Stimulated activated CD4-positive, alpha-beta T cell treated with anti-CD3 and anti-CD28 coated beads, Interleukin-15, amount 100 ng/mL, for 48 hours (primary cell): ENCODE measurements at places on chromosomes 2 and 18.

DNA sequence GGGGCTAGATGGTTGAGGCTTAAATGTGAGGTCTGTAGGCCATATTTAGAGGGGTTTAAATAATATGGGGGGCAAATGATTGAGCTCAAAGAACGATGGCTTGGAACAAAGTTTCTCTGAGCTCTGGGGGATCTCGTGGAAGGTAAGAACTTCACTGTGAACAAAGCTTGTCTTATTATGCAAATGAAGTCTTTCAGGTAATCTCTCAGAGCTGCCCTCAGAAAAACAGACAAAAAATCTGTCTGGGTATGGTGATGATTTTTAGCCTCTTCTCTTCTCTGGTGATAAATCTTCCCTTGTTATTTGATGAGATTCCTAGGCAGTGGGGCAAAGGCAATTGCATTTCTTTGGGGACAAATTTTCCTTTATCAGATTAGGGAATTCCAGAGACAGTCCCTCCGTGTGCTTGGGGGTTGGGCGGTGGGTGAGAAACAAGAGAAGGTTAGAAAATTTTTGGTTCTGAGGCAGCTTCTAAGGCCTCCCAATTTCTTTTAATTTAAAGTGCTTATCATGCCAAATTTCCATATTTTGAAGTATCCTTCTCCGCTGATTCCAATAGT is 760.4 kb downstream of the TSN start:
- DNase-seq, result no peak

GRCh38 chr2:167293943-167294775 is 405.9 kb downstream of the XIRP2 start:
- DNase-seq, result no peak

DNA sequence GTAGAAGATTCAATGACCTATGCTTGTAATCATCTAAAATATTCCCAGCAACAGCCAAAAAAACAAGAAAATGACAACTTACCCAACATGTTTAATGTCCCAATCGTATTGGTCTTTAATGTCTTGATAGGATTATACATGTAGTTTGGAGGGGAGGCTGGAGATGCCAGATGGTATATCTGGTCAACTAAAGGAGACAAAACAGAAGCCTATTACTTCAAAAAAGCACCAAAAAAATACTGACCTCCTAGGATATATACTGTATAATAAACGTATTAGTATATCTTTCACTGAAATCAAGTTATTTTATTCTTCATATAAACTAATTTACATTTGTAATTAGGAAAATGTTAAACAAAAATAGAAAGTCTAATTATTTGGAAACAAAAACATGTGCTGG is 64.5 kb downstream of the UXS1 start:
- no peak for DNase-seq

DNA sequence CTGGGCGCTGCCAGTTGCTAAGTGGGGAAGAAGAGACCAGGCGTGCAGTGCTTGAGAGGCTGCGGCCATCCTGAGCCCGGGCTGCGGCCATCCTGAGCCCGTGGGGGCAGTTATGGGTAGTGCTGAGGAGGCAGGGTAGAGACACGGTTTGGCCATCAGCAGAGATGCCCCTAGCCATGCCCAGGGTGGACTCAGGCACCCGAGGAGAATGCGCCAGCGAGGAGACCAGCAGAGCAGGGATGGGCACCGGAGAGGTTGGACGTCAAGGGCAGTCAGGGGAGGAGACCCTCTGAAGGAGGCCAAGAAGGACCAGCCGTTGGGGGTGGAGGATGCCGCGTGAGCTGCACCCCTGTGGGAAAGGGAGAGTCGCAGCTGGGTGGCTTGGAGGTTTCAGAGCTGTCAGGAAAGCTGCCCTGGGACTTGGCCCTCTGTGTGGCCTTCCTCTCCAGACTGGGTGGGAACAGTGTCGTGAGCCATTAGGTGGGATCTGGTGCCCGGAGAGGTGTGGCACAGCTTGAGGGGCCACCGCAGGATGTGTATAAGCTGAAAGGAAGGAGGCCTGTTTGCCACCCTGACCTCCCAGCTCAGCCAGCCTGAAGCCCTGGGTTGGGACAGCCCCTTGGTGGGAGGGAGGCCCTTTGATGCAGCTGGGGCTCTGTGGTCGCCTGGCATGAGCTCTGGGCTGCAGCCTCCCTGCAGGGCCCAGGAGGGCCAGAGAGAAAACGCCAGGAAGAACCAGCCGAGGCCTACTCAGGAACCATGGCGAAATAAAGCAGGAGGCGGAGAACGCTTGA is 56.0 kb downstream of the SH3BP4 start:
- DNase-seq, result no peak

GRCh38 chr2:11870064-11870463 is 123.6 kb downstream of the LPIN1 start:
- no peak for DNase-seq

DNA sequence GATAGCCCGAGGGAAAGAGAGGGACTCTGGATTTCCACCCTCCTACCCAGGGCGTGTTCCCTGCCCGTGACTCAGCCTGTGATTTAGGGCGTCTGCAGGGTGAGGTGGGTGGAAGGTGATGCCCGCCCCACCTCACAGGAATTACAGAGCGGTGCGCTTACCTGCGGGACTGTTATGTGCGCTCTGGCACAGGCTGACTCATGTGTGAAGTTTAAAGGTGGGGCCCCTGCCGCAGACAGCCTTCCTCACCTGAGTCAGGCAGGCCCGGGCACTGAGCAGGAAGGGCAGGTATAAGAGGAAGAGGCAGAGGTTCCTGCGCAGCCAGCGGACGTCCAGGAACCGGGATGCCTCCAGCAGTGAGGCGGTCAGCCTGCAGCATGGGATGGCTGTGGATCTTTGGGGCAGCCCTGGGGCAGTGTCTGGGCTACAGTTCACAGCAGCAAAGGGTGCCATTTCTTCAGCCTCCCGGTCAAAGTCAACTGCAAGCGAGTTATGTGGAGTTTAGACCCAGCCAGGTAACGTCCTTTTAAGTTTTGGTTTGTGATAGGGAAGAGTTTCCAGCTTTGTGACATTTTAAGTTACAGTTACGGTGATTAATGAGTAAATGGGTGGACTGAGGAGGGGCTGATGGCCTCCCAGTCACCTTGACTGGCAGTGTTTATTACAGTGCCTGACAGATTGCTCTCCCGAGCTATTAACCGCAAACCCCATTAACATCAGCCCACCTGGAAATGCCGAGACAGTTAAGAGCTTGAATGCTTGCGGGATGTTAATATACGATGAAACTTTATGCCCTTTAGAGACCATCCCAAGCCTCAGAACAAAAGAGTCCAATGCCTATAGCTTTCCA is 141.6 kb upstream of the TTC39C start:
- peak; percentile 4 for DNase-seq

DNA sequence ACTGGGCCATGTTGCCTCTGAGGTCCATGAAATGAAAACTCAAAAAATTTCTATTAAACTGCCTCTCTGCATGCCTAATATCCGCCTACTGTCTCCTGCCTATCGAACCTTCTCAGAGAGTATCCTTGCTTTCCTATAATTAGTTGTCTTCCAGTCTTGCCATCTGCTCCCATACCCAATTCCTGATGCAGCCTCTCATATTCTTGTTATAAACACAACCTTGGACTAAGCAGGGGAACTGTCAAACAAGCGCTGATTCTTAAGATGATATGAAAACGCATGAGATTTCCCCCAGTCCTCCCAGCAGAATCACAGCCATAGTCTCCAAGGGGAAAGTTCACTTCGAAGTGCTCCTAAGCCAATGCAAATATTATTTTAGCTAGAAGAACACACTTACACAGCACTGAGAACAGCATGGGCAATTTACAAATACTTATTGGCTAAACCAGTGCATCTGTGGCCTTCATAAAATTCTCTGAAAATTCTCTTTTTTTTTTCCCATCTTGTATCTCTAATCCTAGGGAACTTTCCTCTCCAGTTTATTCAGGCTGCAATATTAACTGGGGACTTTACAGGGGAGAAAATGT is 471.6 kb downstream of the MBD2 start:
- DNase-seq, result no peak

DNA sequence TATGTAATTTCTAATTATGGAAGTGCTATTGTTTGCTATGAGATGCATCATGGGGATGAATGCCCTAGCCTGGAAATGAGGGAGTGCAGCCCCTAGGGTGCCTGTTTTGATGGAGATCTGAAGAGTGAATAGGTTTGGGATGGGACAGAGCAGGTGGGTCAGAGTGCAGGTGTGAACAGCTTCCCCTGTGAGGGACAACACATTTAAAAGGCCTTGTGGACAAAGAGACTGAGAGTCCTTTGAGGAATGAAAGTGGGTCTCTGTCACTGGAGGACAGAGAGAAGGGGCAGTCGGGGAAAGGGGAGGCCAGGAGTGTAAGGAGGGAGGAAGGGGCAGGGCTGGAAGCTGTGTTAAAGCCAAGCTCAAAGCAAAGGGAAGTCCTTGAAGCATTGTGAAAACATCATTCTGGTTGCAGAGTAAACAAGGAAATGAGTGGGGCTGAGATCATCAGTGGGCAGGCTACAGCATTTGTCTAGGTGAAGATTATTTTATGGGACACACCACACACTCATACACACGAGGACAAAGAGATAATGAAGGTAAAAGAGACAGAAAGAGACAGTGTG is 877.6 kb downstream of the SLC4A3 start:
- DNase-seq, result no peak

- DNase-seq, result no peak
Measured at GRCh38 chr2:178268435-178268834, 74.1 kb downstream of the OSBPL6 start.

- no peak for DNase-seq
Measured at GRCh38 chr18:28167835-28168349, 9.0 kb downstream of the CDH2 start.

DNA sequence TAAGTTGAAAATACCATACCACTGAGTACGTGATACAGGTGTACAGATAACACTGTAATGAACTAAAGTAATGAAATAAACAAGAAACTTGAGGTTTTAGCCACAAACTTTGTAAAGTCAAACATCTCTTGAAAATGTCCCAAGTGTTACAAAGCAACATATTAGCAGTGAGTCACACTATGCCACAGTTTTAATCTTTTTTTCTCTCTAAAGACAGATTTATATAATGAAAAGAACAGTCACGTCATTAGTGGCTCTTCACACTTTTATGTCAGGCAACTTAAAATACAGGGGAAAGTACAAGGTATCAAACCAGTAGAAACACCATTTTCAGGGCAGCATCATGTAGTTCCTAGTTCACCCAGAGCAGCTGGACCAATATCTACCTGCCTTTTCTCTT is 42.1 kb downstream of the RAPH1 start:
- DNase-seq, result no peak

DNA sequence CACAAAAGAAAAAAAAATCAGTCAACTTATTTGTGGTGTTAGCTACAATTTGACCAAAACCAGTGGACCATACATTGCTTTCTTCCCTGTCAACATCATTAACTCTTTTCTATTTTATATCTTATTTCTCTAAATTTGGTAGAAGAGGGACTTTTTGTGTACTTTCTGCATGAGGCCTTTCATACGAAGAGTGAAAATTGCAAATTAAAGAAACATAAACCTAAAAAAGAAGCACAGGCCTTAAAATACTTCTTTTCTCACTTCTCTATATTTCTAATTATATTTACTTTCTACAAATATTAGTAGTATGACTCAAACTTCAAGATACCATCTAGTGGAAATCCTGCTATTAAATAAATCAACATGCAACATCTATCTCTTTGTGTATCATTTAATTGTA is 1073.4 kb upstream of the ZEB2 start:
- no peak for DNase-seq

- no peak for DNase-seq
Measured at GRCh38 chr2:214471990-214472389, 61.1 kb downstream of the VWC2L start.

GRCh38 chr18:62576845-62577512 is 54.2 kb downstream of the ZCCHC2 start:
- DNase-seq, result no peak

DNA sequence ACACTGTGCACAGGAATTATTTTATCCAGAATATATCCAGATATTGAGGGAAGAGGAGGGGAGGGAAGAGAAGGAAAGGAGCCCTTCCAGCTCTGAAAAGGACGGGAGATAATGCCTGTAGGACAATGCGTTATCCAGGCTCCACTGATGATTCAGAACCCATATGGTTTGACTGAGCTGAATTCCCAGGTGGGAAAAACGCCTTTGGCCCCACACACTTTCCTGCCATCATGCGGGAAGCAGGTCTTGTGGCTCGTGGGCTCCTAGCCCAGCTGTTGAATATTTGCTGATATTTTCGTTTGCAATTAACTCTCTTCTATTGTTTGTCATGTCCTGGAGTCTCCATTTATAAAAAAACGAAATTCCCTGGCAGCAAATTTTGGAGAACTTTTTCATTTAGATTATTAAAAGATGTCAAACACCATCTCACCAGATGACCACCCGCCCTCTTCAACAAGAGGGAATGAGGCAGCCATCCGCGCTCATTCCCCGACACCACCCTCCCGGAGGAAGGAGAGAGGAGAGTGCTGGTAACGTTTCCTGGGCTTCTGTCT is 8.9 kb downstream of the COL6A3 start:
- no peak for DNase-seq

DNA sequence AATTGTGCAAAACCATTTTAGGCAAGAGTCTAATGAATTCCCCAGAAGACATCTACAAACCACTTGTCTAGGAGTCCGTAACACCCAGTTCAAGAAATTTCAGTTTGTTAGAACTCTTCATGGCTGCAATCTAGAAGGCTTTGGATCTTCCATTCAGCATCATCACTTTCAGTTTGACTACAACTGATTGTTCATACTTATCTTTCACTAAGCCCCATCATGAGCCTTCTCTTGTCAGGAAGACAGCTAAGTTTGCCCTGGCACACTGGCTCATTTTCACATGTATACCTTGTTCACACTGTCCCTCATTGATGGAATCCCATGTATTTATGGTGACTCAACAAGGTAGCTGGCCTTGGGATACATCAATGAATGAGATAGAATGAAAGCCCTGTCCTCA is 898.4 kb upstream of the CELF4 start:
- DNase-seq, result no peak

DNA sequence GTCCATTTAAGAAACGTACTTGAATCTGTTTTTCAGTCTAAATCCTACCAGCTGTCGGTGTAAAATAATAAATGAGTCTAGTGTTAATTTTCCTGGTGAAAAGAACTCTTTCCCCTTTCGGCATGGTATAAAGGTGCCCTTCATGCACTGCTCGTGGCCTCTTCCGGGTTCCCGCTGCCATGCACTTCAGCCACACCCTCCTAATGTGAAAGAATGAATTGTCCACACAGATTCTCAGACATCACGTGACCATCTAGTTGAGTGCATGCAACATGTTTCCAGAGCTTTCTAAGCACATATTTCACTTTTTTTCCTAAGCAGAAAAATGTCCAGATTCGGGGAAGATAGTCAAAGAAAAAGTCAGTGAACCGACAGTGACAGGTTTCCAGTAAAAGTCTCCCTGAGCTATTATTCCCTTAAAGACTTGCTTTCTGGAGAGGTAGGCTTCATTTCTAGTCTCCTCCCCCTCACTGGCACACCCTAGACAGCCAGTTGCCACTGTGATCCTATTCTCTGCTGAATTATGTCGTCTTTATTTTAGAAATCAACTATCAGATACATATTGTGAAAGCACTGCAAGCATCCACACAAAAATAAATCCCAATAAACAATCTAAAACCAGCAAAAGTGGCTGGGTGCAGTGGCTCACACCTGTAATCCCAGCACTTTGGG is 65.9 kb upstream of the RPL31 start:
- DNase-seq, result no peak
